ENCODE measurements at places on chromosomes 2 and 18.
A peak's percentile ranks its signal among the peaks of the same experiment; 100 is the strongest.

- no peak for DNase-seq
These were observed 116.6 kb upstream of the EFEMP1 start for GRCh38 chr2:56040189-56040588.

DNA sequence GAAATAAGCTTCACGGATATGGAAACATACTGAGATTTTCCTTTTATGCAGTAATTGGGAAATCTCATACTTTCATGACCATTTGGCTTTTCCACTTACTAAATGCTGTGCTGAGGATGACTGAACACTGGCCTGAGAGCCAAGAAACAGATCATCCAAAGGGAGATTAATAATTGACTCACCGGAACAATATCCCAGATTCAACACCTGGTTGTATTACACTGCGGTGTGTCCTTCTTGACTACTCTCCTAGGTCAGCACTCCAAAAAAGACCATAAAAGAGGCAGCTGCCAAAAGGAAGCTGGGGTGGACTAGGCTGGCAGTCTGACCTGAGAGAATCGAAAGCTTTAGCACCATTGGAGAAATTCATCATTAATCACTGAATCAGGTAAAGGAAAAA, 469.1 kb downstream of the CBLN2 start:
- DNase-seq: no peak

- DNase-seq: no peak
These were observed 82.4 kb upstream of the KLHL29 start for GRCh38 chr2:23302591-23302990.

- DNase-seq: peak; percentile 76
These were observed 19.2 kb downstream of the DAW1 start for GRCh38 chr2:227890495-227891079.

GRCh38 chr2:105417857-105418436, 19.1 kb upstream of the FHL2 start:
- DNase-seq: no peak

Measured in cardiac muscle cell (in vitro differentiated cells and primary cell).